Stimulated activated CD4-positive, alpha-beta T cell treated with anti-CD3 and anti-CD28 coated beads, Interleukin-12 subunit alpha, Interleukin-12 subunit beta, amount 100 ng/mL, for 4 hours (primary cell): ENCODE measurements at places on chromosomes 11 and 22.

- no peak for DNase-seq
These were observed 67.3 kb upstream of the CSNK2A3 start for GRCh38 chr11:11420191-11420898.

DNA sequence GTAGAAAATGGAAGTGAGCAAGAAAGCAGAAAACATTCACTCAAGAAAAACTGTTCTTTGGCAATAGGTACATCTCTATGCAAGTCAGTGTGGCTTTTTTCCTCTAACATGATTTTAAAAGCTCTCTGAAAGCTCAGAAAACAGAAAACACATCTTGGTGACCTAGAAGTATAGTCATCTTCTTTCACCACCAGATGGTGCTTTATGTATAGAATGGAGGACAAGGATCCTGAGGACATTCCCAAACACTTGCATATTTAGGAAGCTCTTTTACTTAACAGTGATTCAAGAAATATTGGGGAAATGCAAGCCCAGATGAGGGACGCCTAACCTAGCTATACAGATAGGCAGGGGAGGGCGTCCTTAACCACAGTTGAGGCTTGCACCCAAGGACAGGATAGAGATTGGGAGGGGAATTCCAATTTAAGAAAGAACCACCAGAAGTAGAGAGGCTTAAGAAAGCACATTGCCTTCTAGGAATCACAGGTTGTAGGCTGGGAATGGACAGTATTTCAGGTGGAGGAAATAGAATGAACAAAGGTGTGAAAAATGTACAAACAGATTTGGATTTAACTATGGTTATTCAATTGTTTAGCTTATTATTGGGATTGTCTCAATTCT lies 13.8 kb upstream of the CCDC81 start:
- DNase-seq = no peak

DNA sequence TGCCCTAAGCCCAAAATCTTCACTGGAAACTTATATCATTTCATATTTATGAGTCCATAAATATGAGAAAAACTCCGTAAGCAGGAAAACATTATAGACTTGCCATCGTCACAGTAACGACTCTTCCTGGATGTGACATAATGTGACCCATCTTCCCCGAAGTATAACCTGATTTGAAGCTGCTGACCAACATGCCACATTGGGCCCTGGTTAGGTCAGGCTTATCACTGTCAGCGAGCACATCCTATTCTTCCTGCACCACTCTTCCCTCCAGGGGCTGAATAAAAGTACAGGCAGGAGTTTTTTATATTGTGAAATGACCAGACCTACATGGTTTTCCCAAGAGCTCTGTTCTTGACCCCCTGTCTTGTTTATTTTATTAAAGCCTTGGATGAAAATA lies 12.1 kb upstream of the BLID start:
- DNase-seq = no peak

DNA sequence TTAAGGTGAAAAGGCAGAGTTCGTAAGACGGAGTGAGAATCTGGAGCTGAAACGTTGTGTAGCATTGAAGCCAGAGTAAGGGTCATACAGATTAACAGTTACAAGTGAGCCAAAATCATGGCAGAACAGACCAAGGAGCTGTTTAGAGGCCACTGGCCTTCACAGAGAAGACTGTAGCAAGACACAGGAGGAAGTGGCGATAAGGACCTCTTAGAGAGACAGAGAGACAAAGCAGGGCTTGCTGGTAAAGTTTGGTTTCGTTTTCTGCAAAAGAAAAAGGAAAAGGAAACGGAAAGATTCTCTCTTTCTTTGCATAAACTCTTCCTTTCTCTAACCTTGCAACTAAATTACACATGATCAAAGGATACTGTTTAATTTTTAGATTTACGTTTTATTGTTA lies 83.0 kb downstream of the AASDHPPT start:
- DNase-seq = no peak

- no peak for DNase-seq
These were observed 988 bp downstream of the TNRC6B start for GRCh38 chr22:40178417-40179409.

- DNase-seq = no peak
These were observed 41.9 kb upstream of the MN1 start for GRCh38 chr22:27843441-27843840.

GRCh38 chr11:92941676-92942571 lies 27.5 kb upstream of the MTNR1B start:
- DNase-seq = no peak

GRCh38 chr11:114321621-114322257 lies 25.5 kb downstream of the NNMT start:
- DNase-seq = no peak

- DNase-seq = no peak
These were observed 112.5 kb upstream of the CD82 start for GRCh38 chr11:44452827-44453572.

- DNase-seq = no peak
These were observed 34.4 kb upstream of the RASD2 start for GRCh38 chr22:35506259-35506570.

GRCh38 chr11:121012091-121012490 lies 11.8 kb upstream of the TBCEL start:
- no peak for DNase-seq
